ENCODE measurements at places on chromosomes 11 and 22.

- DNase-seq, result no peak
Observed at GRCh38 chr11:16874275-16874975, 136.0 kb downstream of the C11orf58 start.

GRCh38 chr22:39997421-39997820 is 2.7 kb downstream of the FAM83F start:
- no peak for DNase-seq

GRCh38 chr11:26974996-26975395 is 18.9 kb upstream of the FIBIN start:
- no peak for DNase-seq

DNA sequence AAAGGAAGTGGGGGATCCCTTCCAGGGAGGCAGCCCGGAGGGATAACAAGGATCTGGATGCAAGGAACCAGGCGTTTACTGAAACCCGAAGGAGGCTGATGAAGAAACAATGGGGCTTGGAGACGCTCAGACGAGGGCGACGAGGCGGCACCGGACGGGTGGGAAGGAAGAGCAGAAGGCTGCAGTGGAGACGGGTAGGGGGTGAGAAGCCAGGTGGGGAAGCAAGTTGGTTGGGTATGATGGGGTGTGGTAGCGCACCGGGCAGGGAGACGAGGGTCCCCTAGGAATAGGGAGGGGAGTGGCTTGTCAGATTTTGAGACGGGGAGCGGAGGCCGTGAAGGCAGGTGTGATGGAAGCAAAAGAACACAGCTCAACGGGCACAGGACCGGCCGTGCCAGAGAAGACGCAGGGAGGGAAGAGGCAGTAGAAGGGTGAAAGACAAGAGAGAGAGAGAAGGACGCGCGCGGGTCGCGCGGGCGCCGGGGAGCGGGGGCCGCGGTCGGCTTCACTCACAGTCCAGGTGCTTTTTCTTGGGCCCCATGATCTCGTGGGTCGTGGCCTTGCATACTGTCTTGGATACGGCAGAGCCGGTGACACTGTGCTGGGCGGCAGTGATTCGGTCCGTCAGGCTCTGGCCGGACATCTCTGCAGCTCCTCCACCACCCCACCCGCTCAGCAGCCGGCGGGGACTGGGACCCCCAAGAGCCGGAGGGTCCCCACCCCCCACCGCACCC is 579 bp downstream of the PICALM start:
- DNase-seq, result peak; percentile 52

- DNase-seq, result no peak
Observed at GRCh38 chr11:70462818-70463477, 64.6 kb downstream of the CTTN start.

All from dermis blood vessel endothelial cell (primary cell).